Stimulated activated CD4-positive, alpha-beta T cell treated with anti-CD3 and anti-CD28 coated beads, Interleukin-2, amount 100 ng/mL, for 24 hours (primary cell): ENCODE measurements at places on chromosomes 1 and 21.

- DNase-seq = no peak
Observed at GRCh38 chr1:184027826-184028695, 9.5 kb downstream of the COLGALT2 start.

DNA sequence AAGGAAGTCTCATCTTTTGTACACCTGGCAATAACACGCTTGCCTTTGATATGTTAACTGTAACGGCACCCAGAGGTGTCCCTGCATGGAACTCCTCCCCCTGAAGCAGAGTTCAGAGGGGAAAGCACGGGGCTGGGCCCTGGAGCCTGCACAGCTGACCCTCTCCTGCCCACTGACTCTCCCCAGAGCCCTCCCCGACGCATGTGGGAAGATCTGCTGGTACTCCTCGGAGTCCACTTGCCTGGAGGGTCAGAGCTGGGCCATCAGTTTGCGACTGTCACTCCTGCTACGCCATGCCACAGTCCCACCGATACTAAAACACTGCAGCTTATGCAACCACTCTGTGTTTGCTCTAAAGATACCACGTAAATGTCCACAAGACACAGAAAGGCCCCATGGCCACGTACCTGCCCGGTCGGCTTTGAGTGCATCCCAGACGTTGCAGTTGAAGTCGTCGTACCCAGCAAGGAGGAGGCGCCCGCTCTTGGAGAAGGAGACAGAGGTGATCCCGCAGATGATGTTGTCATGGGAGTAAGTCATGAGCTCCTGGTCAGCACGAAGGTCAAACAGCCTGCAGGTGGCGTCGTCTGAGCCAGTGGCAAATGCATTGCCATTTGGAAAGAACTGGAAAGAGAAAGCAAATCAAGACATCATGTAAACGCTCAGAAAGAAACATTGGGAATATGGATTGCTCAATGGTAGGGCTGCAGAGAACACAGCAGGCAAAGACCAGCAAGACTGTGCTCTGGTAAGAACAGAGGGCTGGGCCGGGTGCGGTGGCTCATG is 10.6 kb upstream of the NADK start:
- no peak for DNase-seq

DNA sequence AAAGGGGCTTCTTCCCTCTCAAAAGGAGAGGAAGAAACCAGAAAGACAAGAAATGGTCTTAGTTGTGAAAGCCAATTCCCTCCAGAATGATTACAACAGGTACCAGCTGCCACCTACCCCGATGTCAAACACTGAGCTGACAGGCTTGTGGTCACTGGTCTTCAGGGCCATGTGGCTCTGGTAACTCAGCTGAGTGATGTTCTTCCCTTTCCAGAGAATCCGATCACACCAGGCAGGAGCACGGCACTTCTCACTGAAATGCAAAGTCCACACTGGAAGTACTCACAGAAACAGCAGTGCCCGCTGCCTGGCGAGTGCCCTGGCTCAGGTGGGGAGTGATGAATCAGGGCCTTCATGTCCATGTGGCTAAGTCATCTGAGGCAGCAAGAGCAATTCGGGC is 18.7 kb upstream of the MTF1 start:
- DNase-seq = no peak

GRCh38 chr1:12040457-12041051 is 21.3 kb downstream of the MIIP start:
- DNase-seq = peak; percentile 23

GRCh38 chr1:67429528-67430357 is 459 bp downstream of the SERBP1 start:
- DNase-seq = peak; percentile 47

DNA sequence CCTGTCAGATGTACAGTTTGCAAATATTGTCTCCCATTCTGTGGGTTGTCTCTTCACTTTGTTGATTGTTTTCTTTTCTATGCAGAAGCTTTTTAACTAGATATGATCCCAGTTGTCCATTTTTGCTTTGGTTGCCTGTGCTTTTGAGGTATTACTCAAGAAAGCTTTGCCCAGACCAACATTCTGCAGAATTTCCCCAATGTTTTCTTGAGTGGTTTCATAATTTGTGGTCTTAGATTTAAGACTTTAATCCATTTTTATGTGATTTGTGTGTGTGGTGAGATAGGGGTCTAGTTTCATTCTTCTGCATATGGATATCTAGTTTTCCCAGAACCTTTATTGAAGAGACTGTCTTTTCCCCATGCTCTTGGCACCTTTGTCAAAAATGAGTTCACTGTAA is 116.9 kb downstream of the DUSP10 start:
- DNase-seq = no peak

- no peak for DNase-seq
Observed at GRCh38 chr1:34165422-34165921, 442 bp upstream of the CSMD2 start.

DNA sequence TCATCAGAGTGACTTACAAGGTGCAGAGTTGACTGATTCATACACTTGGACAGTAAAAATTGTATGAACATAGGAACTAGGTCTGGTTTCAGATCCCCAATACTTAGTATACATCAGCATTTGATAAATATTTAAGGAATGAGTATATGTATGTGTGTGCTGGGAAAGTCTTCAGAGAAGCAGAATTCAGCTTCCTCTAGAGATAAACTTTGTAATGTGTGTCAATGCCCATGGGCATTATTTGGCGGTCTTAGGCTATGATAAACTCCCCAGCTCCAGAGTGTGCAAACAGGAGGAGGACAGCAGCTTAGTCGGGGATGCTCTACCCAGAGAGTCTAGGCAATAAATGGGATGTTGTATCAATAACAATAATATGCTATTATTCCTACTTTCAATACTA is 2.9 kb upstream of the CAMK1G start:
- DNase-seq = no peak

GRCh38 chr21:42343556-42343955 is 7.2 kb downstream of the TFF2 start:
- DNase-seq = no peak

- DNase-seq = no peak
Observed at GRCh38 chr1:218339267-218339831, 5.8 kb upstream of the TGFB2 start.

- DNase-seq = no peak
Observed at GRCh38 chr1:85611425-85611824, 30.9 kb downstream of the CCN1 start.

GRCh38 chr1:25462732-25463131 is 32.0 kb downstream of the MACO1 start:
- no peak for DNase-seq

- no peak for DNase-seq
Observed at GRCh38 chr1:30706528-30706927, 16.9 kb downstream of the MATN1 start.

- no peak for DNase-seq
Observed at GRCh38 chr1:180946056-180946455, 33.4 kb downstream of the KIAA1614 start.

DNA sequence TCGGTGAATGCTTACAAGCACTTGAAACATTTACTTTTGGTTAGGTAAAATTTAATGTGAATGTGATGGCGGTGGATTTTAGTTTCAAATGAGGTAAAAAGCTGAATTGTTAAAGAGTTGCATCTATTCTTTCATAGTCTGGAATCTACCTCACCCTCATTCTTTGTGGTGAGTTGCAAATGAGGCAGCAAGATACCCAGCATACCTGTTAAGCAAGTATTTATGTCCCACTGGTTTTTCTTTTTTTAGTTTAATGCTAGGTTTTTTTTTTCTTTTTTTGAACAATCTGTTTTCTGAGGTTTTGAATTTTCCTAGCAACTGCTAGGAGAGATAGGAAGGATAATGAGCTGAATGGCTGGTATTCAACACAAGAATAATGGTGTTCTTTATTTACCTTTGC is 127.9 kb upstream of the CACYBP start:
- DNase-seq = no peak

DNA sequence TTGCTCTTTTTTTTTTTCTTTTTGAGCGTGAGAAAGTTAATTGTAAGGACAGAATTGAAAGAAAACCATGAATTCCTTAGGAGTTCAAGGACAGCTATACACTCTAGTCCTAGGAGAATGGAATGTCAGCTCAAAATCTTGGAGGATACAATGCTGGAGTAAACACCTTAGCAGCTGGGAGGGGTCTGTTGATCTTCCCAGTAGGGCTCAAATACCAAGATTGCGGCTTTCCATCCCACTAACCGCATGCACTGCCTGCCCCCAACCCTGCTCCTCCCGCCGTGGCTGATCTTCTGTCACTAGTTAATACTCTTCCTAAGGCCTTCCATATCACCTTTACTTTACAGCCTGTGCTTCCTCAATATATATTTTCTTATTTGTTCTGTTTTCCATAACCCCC is 2.6 kb upstream of the PDC start:
- DNase-seq = no peak

DNA sequence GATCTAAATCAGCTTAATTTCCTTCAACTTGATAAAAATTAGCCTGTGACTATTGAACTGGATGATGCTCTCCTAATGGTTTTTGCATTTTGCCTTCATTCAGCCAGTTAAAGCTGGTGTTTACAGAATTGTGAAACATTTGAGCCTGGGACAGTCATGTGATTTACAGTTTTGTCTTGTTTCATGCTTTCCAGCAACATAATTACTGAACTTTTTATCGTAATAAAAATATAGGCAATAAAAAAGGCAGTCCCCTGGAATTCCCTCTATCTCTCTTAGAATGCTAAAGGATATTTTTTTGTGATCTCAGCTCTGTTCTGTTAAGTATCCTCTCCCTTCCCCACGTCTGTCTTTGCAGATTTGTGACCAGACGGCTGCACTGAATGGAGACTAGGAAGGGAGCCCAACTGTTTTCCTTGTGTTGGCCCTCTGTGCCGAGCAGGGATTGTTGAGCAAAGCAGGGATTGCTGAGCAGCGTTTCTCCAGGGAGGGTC is 70.3 kb upstream of the RGL1 start:
- no peak for DNase-seq

GRCh38 chr1:20574686-20575540 is 14.0 kb upstream of the CDA start:
- DNase-seq = peak; percentile 87

DNA sequence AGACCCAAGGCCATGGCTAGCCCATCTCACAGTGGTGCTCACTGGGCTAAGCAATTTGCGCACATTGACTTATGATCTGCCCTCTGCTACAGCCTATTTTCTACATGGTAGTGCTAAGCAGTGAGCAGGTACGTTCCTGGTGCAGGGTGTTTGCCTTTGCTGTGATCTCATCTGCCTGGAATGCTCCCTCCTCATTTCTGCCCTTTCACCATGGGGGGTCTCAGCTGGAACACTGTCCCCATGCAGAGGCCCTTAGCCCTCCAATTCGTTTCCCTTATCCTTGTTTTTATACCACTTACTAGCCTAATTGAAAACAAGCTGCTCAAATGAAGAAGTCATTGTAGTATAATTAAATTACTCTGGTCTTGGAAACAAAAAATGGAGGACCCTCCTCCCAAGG is 2.0 kb upstream of the B3GALT5 start:
- no peak for DNase-seq

- DNase-seq = no peak
Observed at GRCh38 chr1:64550946-64551605, 81.1 kb downstream of the CACHD1 start.

DNA sequence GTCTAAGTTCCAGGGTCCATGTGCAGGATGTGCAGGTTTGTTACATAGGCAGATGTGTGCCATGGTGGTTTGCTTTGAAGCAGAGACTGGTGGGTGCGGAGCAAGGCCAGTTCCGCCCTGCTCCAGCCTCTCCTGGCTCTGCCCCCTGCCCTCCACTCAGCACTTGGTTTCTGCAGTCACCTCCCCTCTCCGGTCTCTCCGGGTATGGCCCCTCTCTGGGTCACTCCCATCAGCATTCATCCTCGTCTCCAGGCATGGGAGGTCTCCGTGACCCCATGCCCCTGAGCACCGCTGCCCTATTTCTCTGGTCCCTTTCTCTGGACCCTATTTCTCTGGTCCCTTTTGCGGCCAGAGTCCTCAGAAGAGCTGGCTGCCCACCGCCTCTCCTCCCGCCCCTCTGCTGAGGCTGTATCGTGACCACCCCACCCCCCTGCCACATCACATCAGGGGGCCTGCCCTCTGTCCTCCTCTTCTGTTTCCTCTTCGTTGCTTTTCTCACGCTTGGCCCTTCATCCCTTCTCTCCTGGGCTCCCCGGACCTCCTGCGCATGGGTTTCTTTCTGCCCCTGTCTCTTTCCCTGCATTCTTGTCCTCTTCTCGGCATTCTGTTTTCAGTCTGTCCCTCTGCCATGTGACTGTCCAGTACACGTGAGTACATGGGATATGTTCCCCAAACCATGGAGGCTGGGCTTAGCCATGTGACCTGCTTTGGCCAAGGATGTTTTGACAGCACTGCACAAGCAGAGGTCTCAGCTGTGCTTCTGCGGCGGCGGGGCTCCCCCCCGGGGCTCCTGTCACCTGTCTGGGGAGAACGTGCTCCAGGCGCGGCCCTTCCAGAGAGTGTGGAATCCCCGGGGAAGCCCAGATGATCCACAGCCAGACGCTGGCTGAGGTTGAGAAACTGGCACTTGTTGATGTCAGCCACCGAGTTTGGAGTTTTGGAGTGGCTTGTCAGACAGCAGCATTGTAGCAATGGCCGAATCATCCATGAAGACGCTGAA is 54.4 kb upstream of the C1orf174 start:
- no peak for DNase-seq

DNA sequence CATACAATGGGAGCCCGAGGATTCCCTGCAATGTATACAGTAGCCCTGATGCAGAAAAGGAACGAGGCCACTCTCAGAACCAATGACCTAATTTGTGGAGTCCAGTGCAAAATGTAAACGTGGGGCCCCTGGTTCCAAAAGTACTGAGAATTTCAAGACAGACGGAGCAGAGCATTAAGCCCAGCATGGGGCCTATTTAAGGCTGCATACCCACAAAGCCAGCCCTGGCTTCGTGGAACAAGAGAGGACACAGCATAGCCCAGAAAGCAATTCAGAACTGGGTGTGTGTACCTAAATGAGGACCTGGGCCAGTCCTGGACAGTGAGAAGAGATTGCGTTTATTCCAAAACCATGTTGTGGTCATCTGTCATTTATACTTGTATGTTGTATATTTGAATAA is 55.2 kb downstream of the MT1HL1 start:
- no peak for DNase-seq

GRCh38 chr1:86419277-86419903 is 4.6 kb upstream of the CLCA2 start:
- DNase-seq = peak; percentile 19

GRCh38 chr21:41761211-41761933 is 5.5 kb downstream of the RIPK4 start:
- DNase-seq = no peak
